ENCODE measurements at places on chromosomes 12 and 14. TPM values are rescaled to one million over a fixed set of nuclear protein-coding genes. Genes with fewer than 3 reads are reported as not detected.

CLEC14A gene
- total RNA-seq: 4.5 TPM

LHX5 gene
- not detected for total RNA-seq

OR4K13 gene
- not detected for total RNA-seq

PLA2G1B gene
- not detected for total RNA-seq

CPSF6 gene
- total RNA-seq: 113 TPM

DPPA3 gene
- not detected for total RNA-seq

CHGA gene
- total RNA-seq: 37.9 TPM

A2ML1 gene
- total RNA-seq: 1.2 TPM

Measured in occipital lobe (tissue), 3 donors.